ENCODE measurements at places on chromosomes 13 and 19. TPM values are rescaled to one million over a fixed set of nuclear protein-coding genes. Genes with fewer than 3 reads are reported as not detected.
A peak's percentile ranks its signal among the peaks of the same experiment; 100 is the strongest.

DNA sequence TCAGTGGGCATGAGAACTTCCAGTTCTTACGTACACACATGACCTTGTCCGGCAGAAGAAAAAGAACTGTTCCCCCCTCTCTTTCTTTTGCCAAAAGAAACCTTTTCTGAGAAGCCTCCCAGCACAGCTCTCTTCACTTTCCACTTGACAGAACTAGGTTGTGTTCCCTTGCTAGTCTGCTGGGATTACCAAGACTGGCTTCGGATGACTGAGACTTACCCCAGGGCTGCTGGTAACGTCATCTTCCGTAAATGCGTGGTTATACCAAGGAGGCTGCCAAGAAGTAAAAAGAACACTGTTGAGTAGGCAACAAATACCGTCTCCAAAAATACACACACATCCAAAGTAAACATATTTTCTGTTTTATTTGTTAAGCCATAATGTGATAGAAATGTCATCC is 908.2 kb downstream of the EFNB2 start:
- H3K4me3 ChIP-seq: no peak overlapping the region
- H3K27me3 ChIP-seq: no peaks in the 10 kb centered on the region

DNA sequence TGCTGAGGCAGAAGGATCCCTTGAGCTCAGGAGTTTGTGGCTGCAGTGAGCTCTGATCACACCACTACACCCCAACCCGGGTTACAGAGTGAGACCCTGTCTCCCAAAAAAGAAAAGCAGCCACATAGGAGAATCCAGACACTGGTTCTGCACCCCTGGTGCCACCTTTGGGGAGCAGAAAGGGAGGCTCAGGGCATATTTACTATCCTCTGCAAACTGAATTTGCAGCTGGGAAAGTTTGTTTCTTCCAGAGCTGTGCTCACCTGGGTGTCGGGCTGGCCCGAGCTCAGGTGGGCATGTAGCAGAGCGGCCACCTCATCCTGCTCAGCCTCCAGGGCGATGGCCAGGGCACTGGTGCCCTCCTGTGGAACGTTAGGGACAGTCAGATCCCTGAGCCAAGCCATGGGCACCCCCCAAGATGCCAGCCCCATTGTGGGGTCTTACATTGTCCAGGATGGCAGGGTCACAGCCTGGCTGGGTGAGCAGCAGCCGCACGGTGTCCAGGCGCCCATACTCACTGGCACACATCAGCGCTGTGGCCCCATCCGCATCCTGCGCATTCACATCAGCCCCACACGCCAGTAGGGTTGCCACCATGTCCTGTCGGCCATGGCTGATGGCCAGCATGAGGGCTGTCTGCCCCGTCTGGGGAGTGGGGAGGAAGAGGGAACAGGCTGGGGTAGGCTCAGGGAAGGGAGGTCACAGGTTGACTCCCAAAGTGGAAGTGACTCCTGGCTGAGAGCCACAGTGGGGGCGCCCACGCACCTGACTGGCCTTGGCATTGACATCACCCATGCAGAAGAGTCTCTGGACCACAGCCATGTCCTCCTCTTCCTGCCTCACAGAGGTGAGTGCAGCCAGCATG is 3.1 kb downstream of the RPS28 start:
- no peaks in the 10 kb centered on the region for H3K27me3 ChIP-seq
- H3K4me3 ChIP-seq: no peak overlapping the region
- H3K27ac ChIP-seq: no peak overlapping the region
- H3K4me1 ChIP-seq: peaks cover 31% of the 10 kb centered on the region
- H3K36me3 ChIP-seq: peaks cover 18% of the 10 kb centered on the region
- DNase-seq: no peak

DNA sequence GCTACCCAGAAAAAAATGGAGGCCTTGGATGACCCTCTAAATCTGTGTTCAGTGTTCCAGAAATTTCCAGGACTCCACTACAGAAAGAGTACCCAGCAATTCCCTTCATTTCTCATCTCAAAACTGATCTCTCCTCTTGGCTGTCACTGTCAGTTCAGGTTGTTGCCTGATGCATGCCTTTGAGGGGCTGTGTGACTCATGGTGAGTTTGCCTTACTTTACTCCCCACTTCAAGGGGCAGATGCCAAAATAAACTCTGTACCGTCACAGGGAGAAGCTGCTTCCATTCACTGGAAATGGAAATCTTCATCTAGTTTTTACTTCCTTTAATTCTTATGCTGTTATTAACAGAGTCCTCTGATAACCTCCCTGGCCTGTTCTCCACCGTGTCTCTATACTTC is 1075.0 kb downstream of the DIAPH3 start:
- H3K4me1 ChIP-seq: no peaks in the 10 kb centered on the region
- H3K27me3 ChIP-seq: no peaks in the 10 kb centered on the region
- no peak overlapping the region for H3K4me3 ChIP-seq

GRCh38 chr13:23793711-23794110 is 95.5 kb downstream of the MIPEP start:
- no peak for DNase-seq
- no peak overlapping the region for H3K27ac ChIP-seq
- H3K4me3 ChIP-seq: no peak overlapping the region
- no peaks in the 10 kb centered on the region for H3K27me3 ChIP-seq
- no peaks in the 10 kb centered on the region for H3K4me1 ChIP-seq

LRRC63 gene
- total RNA-seq: 0.95 TPM

EDNRB gene
- total RNA-seq: not detected

SEMA6B gene
- total RNA-seq: 5.4 TPM

- H3K36me3 ChIP-seq: peaks cover 43% of the 10 kb centered on the region
- no peaks in the 10 kb centered on the region for H3K27me3 ChIP-seq
- H3K27ac ChIP-seq: peak overlapping the region; percentile 62
- peak; percentile 38 for DNase-seq
These were observed 15.1 kb downstream of the PRAM1 start for GRCh38 chr19:8487137-8487851.

NLRP7 gene
- not detected for total RNA-seq

DNA sequence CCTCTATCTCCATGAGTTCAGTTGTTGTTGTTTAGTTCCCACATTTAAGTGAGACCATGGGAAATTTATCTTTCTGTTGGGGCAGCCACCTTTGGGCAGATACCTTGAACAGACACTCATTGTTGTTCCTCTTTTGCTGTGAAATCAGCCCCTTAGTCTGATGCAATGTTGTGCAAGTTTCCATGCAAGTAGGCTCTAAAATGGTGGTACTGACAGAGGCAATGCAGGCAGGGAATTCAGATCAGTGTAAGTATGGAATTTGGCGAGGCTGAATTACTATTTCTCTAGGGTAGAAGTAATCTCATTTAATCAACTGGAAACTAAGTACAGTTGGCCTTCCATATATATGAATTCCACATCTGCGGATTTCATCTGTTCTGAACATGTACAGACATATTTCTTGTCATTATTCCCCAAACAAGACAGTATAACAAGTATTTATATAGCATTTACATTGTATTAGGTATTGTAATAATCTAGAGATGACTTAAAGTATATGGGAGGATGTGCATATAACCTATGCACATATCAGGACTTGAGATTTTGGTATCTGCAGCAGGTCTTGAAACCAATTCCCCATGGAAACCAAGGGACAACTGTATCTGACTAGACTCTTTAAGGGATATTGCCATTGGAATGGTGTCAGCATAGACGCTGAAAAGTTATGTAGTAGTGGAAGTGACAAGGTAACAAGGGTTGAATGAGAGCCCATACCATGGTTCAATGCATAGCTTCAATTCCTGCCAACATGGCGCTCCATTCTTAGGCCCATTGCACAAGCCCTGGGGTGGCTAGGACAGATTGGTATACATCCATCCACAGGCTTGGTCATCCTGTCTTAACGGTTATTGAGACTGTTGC is 281.5 kb upstream of the HTR2A start:
- no peaks in the 10 kb centered on the region for H3K36me3 ChIP-seq
- no peaks in the 10 kb centered on the region for H3K27me3 ChIP-seq
- H3K4me1 ChIP-seq: no peaks in the 10 kb centered on the region
- no peak for DNase-seq

GRCh38 chr19:13057147-13057572 is 45.5 kb downstream of the LYL1 start:
- no peak for DNase-seq
- no peak overlapping the region for H3K4me3 ChIP-seq
- H3K4me1 ChIP-seq: peaks cover 19% of the 10 kb centered on the region
- peaks cover 7% of the 10 kb centered on the region for H3K27me3 ChIP-seq
- no peak overlapping the region for H3K27ac ChIP-seq

SELENOV gene
- total RNA-seq: not detected

GRCh38 chr19:54430306-54431254 is 15.3 kb downstream of the TTYH1 start:
- H3K27ac ChIP-seq: no peak overlapping the region
- no peaks in the 10 kb centered on the region for H3K36me3 ChIP-seq
- H3K4me1 ChIP-seq: peaks cover 25% of the 10 kb centered on the region
- no peak overlapping the region for H3K4me3 ChIP-seq
- H3K27me3 ChIP-seq: peaks cover 17% of the 10 kb centered on the region
